ENCODE measurements at places on chromosomes 6 and 20.

- DNase-seq: no peak
These were observed 30.7 kb downstream of the ADGRG6 start for GRCh38 chr6:142332393-142333098.

- DNase-seq: no peak
These were observed 120.1 kb downstream of the LRFN2 start for GRCh38 chr6:40466986-40467539.

GRCh38 chr6:40397287-40398033 is 189.7 kb downstream of the LRFN2 start:
- no peak for DNase-seq

- no peak for DNase-seq
These were observed 98.1 kb upstream of the THEMIS start for GRCh38 chr6:127998985-127999384.

GRCh38 chr20:6311841-6312655 is 189.2 kb upstream of the FERMT1 start:
- DNase-seq: no peak

GRCh38 chr6:53124131-53124800 is 24.4 kb downstream of the GCM1 start:
- DNase-seq: no peak

DNA sequence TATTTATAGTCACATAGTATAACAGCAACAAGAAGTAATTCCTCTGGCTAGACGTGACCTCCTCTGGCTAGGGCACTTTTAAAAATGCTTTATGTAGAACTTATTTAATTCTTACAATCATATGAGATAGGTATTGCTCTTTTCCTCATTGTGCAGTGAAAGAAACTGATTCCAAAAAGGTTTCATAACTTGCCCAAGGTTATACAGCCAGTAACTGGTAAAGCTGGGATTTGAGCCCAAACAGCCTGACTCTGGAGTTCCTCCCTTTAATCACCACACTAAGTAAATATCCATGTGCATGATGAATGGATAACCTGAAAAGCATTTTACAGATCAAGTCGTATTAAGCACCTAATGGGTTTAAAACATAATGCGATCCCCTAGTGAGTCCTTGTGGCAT is 214.6 kb downstream of the PRL start:
- no peak for DNase-seq

GRCh38 chr20:4794846-4795245 is 73.1 kb downstream of the PRND start:
- DNase-seq: no peak

DNA sequence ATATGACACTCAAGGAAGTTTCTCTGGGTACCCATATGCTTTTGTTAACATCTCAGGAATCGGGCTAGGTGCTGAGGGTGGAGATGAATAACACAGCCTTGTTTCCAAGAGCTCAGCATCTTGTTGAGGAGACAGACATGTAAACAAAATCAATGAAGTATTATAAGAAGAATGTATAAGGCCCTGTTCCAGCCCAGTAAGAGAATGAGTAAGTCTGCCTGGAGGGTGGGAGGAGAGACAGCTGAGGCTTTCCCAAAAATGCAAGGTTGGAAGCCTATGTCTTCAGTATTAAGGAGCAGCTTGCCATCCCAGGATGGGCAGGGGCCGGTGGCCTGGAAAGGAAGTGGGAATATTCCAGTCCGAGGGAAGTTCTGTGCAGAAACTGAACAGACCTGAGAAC is 615.3 kb upstream of the BTBD3 start:
- DNase-seq: no peak

GRCh38 chr6:45430590-45431202 is 53.0 kb upstream of the SUPT3H start:
- DNase-seq: no peak

DNA sequence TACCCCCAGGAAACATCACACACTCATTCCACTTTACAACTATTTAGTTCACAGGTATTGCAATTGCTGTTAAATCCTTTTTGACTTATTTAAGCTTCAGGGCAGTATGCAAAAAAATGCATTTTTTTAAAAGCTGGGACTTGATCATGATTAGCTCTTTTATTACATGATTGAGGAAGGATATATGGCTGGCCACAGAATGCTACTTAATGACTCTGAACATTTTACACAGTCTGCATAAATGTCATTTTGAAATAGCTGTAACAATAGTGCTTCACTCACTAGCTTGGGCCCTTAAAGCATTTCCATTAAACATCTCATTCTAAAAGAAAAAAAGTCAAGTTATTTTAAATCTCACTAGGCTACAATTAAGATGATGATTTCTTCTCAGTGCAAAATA is 429.7 kb downstream of the FRK start:
- no peak for DNase-seq

DNA sequence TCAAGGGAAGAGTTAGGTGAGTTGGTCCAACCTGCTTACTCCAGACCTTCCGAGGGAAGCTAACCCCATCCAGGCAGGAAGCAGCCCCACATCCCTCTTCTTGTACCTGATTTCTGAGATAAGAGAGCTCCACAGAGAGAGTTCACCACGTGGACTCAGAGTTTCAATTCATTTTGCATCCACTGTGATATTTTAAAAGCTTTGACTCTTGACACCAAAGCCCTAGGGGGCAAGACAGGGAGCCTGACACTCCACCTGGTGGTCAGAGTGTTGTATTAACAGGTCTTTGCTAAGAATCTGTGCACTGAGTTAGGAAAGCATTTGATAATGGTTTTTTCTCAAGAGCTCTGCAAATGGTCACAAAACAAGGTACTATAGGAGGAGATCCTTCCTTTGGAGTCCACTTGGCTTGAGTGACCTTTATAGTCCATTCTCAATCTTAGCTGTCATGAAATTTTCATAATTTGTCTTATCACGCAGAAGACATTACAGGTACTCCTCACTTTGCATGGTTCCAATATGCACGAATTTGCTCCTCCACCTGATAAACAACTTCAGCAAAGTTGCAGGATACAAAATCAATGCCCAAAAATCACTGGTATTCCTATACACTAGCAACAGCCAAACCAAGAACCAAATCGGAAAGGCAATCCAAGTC is 56.2 kb upstream of the RIPOR2 start:
- peak; percentile 52 for DNase-seq

All from stimulated activated CD4-positive, alpha-beta T cell treated with anti-CD3 and anti-CD28 coated beads, Interleukin-12 subunit alpha, Interleukin-12 subunit beta, amount 100 ng/mL, for 24 hours (primary cell).